Foreskin fibroblast (primary cell): ENCODE measurements at places on chromosomes 16 and 17.

DNA sequence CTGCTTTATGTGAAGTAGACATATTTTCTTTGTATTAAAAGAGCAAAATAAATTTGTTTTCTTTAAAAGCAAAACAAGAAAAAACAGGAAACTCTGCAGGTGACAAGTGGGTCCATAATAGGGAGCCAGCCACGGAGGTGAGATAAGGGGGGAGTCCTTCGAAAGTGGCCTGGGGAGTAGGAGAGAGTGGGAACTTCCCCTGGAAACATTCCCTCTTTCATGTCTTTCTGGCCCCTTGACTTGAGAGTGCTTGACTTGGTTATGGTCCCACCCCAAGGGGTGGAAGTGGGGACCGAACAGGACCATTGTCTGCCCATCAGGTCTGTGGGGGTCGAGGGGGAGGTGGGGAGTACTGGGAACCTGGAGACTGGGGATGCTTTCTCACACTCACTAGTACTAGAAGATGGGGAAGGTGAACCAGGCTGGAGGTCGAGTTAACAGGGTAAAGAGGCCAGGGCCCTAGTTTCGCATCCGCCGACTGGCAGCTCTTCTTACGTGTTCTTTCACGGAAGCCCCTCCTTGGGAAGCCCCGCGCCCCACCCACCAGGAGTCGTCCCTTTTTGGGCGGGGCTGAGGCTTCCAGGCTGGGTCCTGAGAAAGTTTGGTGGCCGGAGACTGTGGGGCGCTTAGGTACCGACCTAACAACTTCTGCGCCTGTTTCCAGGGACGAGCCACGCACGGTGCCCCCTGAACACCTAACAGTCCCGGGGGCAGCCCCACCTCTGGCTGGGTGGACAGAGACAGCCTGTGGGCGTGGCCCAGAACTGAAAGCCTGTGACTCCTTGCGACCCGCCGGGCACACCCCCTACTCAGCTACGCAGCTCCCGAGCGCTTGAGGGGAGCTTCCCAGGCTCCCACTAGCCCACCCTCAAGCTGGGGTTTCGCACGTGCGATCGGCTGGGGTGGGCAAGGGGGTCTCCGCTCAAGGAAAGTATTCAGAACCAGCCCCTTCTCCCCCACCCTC, 790 bp downstream of the TRADD start:
- peak; percentile 40 for DNase-seq

GRCh38 chr16:68420366-68420942, 27.9 kb downstream of the SMPD3 start:
- DNase-seq, result no peak

- no peak for DNase-seq
Observed at GRCh38 chr17:72903522-72903921, 189.0 kb downstream of the SLC39A11 start.

GRCh38 chr16:18842565-18842964, 41.2 kb upstream of the ARL6IP1 start:
- no peak for DNase-seq

- DNase-seq, result peak; percentile 78
Observed at GRCh38 chr16:2835638-2836493, 5.8 kb downstream of the ZG16B start.

GRCh38 chr16:23754594-23755483, at the start of gene CHP2:
Gene CHP2, plus strand, starts transcription at chr16:23755026. Its CDS starts 24 bp downstream, at chr16:23755050.
- DNase-seq, result no peak
